ENCODE measurements at places on chromosomes 6 and 20.

GRCh38 chr20:29878281-29878741, 1379.2 kb upstream of the DEFB115 start:
- DNase-seq, result no peak

DNA sequence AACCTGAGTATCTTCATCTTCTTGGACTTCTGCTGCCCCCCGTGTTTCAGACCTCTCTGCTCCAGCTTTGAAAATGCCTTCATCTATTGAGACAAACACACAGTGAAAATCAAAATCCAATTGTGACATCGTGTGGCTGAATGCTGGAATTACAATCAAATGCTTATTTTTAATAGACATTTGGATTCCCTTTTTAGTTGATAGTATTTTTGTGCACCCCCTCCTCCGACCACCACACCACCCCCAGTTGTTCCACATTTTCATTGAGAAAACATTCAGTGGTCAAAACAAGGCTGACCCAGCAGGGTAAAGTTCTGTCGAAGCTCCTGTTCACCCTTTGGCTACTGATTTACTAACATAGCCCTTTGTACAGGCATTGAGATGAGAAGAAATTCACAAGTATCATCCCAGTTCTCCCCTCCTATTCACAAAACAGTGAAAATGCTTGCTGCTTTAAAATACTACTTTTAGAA, 79.0 kb downstream of the NRSN1 start:
- DNase-seq, result no peak

- DNase-seq, result no peak
Measured at GRCh38 chr6:159754959-159755914, 6.6 kb upstream of the ACAT2 start.

- no peak for DNase-seq
Measured at GRCh38 chr6:144252259-144252658, 32.9 kb upstream of the UTRN start.

GRCh38 chr20:59230385-59230784, 66.8 kb downstream of the ZNF831 start:
- DNase-seq, result no peak

- DNase-seq, result no peak
Measured at GRCh38 chr6:157382821-157383220, 1.8 kb downstream of the ZDHHC14 start.

DNA sequence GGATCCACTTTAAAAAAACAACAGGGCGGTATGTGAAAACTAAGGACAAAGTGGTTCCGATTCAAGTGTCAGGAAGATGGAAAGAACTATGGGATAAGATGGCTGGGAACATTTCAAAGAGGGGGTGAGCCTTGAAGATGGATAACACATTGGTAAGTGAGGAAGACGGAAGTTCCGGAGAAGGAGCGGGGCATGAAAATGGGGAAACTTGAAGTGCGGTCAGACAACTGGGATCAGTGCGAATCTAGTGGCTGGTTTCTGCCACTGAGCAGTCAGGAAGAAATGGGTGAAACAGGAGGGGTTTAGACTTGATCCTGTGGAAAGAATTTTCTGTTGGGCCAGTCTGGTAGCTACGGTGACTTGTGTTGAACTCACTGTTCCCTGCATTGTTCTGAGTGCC, 1.2 kb downstream of the NAA20 start:
- DNase-seq, result no peak

DNA sequence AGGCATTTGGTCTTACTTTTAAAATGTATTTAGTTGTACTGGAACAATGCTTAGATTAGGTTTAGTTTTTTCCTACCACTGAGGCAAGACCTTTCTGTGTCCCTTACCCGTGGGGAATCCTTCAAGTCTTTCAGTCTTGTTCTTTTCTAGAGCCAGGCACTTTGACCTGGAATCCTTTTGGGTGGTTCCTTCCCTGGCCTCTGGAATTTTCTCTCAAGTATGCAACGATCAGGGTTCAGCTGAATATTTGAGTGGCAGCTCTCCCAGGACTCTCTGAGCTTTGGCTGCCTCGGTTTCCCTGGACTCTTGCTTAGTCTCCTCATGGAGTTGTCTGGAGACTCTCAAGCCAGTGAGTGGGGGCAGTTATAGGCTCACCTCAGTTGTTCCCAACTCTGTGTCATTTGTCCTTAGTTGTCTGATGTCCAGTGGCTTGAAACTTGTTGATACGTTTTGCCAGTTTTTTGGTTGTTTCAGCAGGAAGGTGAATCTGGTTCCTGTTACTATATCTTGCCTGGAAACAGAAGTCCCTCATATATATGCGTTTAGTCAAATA, 118.1 kb downstream of the QKI start:
- no peak for DNase-seq

- no peak for DNase-seq
Measured at GRCh38 chr20:46393967-46394366, 12.4 kb downstream of the ELMO2 start.

GRCh38 chr6:31419842-31420241, 16.4 kb downstream of the MICA start:
- DNase-seq, result no peak

- DNase-seq, result no peak
Measured at GRCh38 chr6:157881342-157881741, 58.3 kb downstream of the SNX9 start.

GRCh38 chr20:54502179-54502578, 26.8 kb downstream of the DOK5 start:
- no peak for DNase-seq

All from brain pericyte (primary cell).